ENCODE measurements at places on chromosomes 13 and 19. TPM values are rescaled to one million over a fixed set of nuclear protein-coding genes. Genes with fewer than 3 reads are reported as not detected.
A peak's percentile ranks its signal among the peaks of the same experiment; 100 is the strongest.

PEG3 gene
- 444 TPM for total RNA-seq

SF3A2 gene
- total RNA-seq = 29.2 TPM

ERCC2 gene
- total RNA-seq = 14.8 TPM

ZNF792 gene
- total RNA-seq = 10.4 TPM

BEST2 gene
- not detected for total RNA-seq

ZNF738 gene
- 24.4 TPM for total RNA-seq

NLRP9 gene
- not detected for total RNA-seq

SLC25A23 gene
- 61.1 TPM for total RNA-seq

CRLF1 gene
- 13.8 TPM for total RNA-seq

DNA sequence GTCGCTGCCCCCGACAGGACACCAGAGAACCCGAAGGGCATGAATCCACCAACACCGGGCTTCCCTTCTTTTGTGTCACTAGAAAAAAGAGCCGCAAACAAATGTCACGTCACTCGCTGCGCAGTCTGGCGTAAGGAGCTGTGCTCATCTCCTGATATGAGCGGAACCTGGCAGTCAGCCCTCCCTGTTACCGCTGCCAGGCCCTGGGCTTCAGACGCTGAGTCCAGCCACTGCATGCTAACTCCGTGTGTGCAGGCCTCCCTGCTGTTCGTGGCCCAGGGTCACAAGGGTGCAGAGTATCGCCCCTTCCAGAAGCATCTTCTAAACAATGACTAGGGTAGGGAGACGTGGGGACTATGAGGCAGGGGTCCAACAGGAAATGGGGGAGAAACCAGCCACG, 71.3 kb downstream of the SLC7A1 start:
- peaks cover 23% of the 10 kb centered on the region for H3K4me1 ChIP-seq
- peaks cover 68% of the 10 kb centered on the region for H3K36me3 ChIP-seq
- H3K4me3 ChIP-seq = no peak overlapping the region
- H3K27ac ChIP-seq = no peak overlapping the region

DNA sequence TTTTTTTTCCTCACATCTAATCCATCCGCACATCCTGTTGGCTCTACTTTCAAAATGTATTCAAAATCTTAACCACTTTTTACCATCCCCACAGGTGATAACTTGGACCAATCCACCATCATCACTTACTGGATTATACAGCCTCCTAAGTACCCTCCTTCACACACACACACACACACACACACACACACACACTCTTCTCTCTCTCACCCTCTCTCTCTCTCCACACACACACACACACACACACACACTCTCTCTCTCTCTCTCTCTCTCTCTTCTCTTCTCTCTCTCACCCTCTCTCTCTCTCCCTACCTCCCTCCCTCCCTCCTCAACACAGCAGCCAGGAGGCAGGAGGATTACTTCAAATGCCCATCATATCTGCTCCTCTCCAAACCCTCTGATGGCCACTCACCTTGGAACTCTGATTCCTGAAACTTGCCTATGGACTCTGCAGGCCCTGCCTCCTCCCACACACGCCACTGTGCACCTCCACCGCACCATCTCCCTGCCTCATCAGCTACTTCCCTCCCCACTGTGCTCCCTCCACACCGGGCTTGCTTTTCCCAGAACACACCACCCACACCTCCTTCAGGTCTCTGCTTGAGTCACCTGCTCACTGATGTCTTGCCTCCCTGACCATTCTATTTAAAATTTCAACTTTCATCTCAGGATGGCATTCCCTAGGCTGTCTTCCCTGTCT, 39.7 kb downstream of the RCBTB2 start:
- H3K4me1 ChIP-seq = peaks cover 11% of the 10 kb centered on the region
- H3K27ac ChIP-seq = peak overlapping the region; percentile 40
- H3K36me3 ChIP-seq = peaks cover 16% of the 10 kb centered on the region
- DNase-seq = no peak
- H3K27me3 ChIP-seq = no peaks in the 10 kb centered on the region

DNA sequence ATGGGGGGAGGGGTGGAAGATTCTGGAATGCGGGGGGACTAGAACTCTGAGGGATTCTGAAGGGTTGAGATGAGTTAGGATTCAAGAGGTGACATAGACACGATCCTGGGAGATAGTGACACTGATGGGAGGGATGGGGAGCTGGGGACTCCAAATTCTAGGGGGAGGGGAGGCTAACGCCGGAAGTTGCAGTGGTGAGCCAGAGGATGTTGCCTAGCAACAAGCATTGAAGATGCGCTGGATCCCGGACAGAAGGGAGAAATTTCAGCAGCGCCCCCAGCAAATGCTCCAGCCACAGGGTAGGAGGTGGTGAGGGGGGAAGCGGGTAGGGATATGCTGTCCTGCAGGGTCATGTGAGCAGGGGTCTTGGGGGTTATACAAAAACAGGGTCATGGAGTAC, 6.9 kb upstream of the LTBP4 start:
- H3K36me3 ChIP-seq = peaks cover 18% of the 10 kb centered on the region
- peak overlapping the region; percentile 29 for H3K4me3 ChIP-seq
- peaks cover 43% of the 10 kb centered on the region for H3K4me1 ChIP-seq
- no peak for DNase-seq

DNA sequence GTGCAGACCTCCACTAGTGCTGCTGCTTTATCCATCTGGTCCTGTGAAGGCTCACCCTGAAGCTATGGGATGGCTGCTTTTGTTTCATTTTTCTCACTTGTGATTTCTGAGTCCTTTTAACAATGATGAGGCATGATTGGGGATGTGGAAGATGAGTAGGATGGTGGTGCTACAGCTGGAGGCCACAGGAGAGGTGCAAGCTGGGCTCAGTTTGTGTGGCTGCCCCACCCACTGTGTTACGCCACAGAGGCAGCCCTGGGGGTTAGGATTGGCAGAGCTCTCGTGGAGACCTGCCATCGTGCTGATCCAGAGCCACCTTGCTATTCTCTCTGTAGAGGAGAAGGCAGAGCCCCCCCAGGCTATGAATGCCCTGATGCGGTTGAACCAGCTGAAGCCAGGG, 19.6 kb upstream of the QTRT1 start:
- H3K4me3 ChIP-seq = no peak overlapping the region
- H3K27ac ChIP-seq = no peak overlapping the region
- no peak for DNase-seq
- H3K36me3 ChIP-seq = peaks cover 90% of the 10 kb centered on the region
- H3K4me1 ChIP-seq = peaks cover 12% of the 10 kb centered on the region
- no peaks in the 10 kb centered on the region for H3K27me3 ChIP-seq

GRCh38 chr13:99565478-99566124, 64.3 kb downstream of the TM9SF2 start:
- no peaks in the 10 kb centered on the region for H3K27me3 ChIP-seq
- H3K36me3 ChIP-seq = peaks cover 22% of the 10 kb centered on the region
- H3K4me1 ChIP-seq = peaks cover 4% of the 10 kb centered on the region
- no peak overlapping the region for H3K27ac ChIP-seq
- no peak for DNase-seq

DNA sequence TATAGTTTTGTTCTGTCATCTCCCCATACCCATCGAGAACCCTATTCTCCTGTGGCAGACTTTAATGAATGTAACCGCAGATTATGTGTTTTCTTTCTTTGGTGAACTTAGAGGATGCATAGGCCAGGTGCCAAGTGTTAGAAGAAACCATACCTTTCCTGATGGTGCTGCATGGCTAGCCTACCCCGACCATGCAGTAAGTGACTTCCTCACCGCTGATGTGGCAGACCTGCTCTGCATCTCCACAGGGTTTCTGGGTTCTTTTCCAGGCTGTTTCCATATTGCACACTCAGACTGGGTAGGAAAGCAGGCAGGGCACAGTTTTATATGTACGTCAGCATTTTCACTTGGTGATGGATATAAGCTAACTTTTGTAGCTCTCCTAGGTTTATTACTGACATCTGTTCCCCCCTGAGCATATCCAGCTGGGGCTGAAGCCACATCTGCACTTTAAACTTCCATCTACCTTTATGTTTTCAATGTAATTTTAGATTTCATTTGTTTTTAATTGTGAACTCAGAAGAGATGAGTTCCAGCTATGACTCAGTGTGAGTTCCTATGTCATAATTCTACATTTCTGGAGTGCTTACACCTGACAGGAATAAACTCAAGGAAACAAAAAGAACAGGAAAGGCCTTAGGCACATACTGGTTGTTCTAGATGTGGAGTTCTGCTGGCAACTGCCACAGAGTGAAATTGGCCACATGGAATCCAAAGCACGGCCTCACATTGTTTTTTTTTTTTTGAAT, 42.3 kb downstream of the LRCH1 start:
- H3K27me3 ChIP-seq = no peaks in the 10 kb centered on the region
- no peaks in the 10 kb centered on the region for H3K36me3 ChIP-seq
- H3K4me1 ChIP-seq = no peaks in the 10 kb centered on the region

- peak overlapping the region; percentile 67 for H3K27ac ChIP-seq
- no peak for DNase-seq
- H3K36me3 ChIP-seq = no peaks in the 10 kb centered on the region
- peaks cover 28% of the 10 kb centered on the region for H3K27me3 ChIP-seq
- H3K4me3 ChIP-seq = no peak overlapping the region
These were observed 2.7 kb upstream of the RUBCNL start for GRCh38 chr13:46389457-46390451.

GRCh38 chr19:16301999-16302694, 22.5 kb upstream of the KLF2 start:
- no peaks in the 10 kb centered on the region for H3K36me3 ChIP-seq
- H3K27me3 ChIP-seq = no peaks in the 10 kb centered on the region
- no peaks in the 10 kb centered on the region for H3K4me1 ChIP-seq
- DNase-seq = no peak

DNA sequence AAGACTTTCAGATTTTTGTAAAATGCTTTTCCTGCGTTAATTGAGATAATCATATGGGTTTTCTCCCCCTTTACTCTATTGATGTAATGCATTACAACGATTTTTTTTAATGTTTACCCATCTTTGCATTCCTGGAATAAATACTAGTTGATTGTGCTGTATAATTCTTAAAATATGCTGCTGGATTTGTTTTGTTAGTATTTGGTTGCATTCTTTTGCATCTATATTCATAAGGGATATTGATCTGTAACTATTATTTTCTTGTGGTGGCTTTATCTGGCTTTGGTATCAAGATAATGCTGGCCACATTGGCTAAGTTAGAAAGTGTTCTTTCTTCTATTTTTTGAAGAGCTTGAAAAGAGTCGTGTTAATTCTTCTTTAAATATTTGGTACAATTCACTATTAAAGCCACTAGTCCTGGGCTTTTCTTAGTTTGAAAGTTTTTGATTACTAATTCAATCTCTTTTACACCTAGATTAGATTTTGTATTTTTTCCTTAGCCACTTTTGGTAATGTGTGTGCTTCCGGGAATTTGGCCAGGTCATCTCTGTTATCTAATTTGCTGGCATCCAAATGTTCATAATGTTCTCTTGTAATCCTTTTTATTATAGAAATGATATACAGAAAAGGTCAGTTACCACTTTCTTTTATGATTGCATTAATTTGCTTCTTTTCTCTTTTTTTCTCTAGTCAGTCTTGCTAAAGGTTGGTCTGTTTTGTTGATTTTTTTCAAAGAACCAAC, 29.8 kb downstream of the KL start:
- DNase-seq = no peak
- H3K27ac ChIP-seq = no peak overlapping the region
- H3K4me1 ChIP-seq = no peaks in the 10 kb centered on the region
- H3K36me3 ChIP-seq = no peaks in the 10 kb centered on the region
- H3K4me3 ChIP-seq = no peak overlapping the region

DNA sequence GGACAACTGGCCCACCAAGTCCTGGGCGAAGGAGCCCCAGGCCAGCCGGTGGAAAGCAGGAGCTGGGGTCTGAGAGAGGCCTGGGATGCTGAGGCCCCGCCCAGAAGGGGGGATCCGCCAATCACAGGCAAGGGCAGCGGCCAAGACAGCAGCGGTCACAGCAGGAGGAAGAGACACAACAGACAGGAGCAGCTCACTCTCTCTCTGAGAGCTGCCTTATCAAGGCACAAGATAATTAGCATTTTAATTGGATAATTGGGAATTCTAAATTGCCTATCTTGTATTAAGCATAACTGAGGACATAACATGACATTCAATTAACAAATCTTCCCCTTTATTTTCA, 46.2 kb downstream of the CEBPG start:
- peaks cover 9% of the 10 kb centered on the region for H3K36me3 ChIP-seq
- peaks cover 39% of the 10 kb centered on the region for H3K4me1 ChIP-seq
- no peaks in the 10 kb centered on the region for H3K27me3 ChIP-seq
- no peak for DNase-seq

DNA sequence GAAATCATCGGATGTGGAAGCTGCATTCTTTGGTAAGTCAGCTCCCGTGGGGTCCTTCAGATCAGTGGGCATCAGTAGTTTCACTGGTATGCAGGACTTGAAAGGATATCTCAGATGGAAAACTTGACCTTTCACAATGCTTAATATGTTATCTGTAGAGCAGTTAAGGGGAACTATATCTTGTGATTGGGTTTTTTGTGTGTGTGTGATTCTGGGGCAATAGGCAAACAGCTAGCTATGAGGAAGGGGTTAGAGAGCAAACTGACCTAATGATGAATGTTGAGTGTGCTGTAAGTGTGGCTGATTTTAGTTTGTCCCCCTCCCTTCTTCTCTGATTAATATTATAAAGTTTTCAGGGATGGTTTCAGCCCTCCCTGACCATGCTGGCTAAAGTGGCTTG, 53.3 kb downstream of the ACSBG2 start:
- no peak overlapping the region for H3K27ac ChIP-seq
- H3K27me3 ChIP-seq = no peaks in the 10 kb centered on the region
- H3K4me1 ChIP-seq = no peaks in the 10 kb centered on the region
- H3K4me3 ChIP-seq = no peak overlapping the region
- no peaks in the 10 kb centered on the region for H3K36me3 ChIP-seq

GRCh38 chr13:28056970-28057712, 43.2 kb downstream of the FLT3 start:
- H3K27me3 ChIP-seq = no peaks in the 10 kb centered on the region
- no peak overlapping the region for H3K4me3 ChIP-seq
- no peak for DNase-seq

- no peak overlapping the region for H3K4me3 ChIP-seq
- H3K4me1 ChIP-seq = no peaks in the 10 kb centered on the region
- no peaks in the 10 kb centered on the region for H3K36me3 ChIP-seq
- no peak for DNase-seq
These were observed 393.3 kb downstream of the DIAPH3 start for GRCh38 chr13:59770451-59770850.

DNA sequence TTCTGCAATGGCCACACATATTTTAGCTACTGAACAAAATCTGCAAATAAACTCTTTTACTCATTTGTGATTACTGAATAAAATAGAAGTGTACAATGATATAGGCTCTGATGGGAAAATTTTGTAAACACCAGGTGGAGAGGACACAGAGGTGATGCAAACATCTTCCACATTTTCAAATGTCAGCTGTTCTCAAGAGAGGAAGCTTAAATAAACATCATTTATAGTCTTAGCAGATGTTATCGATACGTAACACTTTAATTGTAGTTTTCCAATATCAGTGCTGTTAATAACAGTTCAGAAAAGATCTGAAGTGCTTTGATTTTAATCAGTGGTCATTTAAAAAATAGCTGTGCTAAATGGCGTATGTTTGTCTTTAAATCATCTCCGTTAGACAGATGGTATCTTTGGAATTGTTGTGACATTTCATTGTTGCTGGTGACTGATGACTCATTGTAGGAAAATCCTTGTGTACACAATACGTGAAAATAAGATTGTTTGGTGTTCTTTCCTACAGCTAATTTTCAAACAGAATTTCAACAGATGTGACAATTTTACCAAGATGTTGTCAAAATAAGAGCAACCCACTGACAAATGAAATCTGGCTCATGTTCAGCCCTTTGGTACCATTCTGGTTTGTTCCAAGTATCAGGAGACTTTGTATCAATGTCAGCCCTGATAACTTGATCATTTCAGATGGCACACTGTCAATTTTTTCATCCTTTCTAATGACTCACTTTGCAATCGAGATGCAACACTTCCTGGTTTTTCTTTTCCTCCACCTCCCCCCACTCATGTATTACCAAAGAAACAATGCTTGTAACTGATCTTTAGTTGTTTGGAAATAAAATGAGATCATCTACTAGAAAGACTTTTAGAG, 516.0 kb downstream of the DCT start:
- H3K4me1 ChIP-seq = no peaks in the 10 kb centered on the region
- H3K27me3 ChIP-seq = no peaks in the 10 kb centered on the region
- H3K4me3 ChIP-seq = no peak overlapping the region
- H3K27ac ChIP-seq = no peak overlapping the region

Data from spinal cord (tissue), 10 donors.